ENCODE measurements at places on chromosomes 2 and 18.

GRCh38 chr2:190766174-190766572 is 114.4 kb upstream of the GLS start:
- no peak for DNase-seq

GRCh38 chr2:121776885-121777698 is 21.6 kb downstream of the TSN start:
- DNase-seq, result no peak

GRCh38 chr2:84954329-84954728 is 16.6 kb upstream of the KCMF1 start:
- no peak for DNase-seq

GRCh38 chr2:163343316-163343715 is 392.5 kb downstream of the FIGN start:
- no peak for DNase-seq

Measured in cardiac muscle cell (in vitro differentiated cells and primary cell).